ENCODE measurements at places on chromosomes 6 and 20.

DNA sequence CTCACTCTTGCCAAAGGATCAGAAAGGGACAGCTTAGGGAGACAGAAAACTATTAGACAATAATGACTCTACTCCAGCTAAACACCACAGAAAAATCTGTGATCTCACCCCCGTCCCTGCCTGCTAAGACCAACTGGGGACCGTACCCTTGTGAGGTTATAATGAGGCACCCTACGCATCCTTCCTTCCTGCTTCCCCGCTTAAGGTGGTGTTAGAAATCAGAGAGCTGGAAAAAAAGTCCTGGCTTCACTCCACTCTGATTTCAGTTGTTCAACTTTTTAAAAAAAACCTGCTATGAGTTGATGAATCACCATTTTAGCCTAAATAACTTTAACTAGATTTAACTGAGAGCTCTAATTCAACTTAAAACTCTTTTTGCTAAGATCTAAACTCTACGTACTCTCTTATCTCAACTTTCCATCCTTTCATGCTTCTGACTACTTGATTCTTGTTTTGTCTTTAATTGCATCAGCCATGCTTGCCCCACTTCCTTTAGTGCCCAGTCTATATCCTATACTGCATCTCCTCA is 35.8 kb upstream of the TMEM14A start:
- no peak for DNase-seq

- DNase-seq, result no peak
Observed at GRCh38 chr6:166310634-166311033, 2.4 kb upstream of the PRR18 start.

DNA sequence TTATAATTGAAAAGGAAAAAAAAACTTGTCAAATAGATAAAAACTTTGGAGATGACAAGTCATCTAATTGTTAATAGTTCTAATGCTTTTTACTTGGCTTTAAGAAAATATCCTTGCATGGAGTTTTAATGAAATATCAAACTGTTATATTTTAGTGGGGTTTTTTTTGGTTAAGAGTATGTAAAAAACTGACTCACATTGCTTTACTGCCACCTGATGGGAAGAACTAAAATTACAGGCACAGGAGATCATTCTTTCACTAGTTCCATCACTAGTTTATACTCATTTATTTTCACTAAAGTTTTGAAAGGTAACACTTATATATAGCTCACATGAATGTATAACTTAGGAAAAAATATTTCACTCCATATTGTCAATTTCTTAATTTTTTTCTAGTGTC is 309.1 kb downstream of the LMBRD1 start:
- no peak for DNase-seq

DNA sequence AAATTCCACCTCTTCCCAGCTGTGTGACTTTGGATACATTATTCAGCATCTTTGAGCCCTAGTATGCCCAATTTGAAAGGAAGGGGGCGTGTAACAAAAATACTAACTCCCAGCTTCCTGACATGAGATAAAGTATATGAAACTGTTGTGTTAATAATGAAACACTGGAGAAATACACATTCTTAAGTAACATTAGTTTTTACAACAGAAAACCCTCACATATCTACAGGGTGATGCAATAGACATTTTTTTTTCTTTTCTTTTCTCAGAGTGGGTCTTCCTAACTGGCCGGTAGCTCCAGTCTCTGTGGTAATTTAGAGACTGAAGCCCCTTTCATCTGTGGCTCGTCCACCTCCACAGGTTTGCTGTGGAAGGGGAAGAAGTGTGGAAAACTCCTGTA is 79.5 kb downstream of the CD83 start:
- no peak for DNase-seq

- DNase-seq, result no peak
Observed at GRCh38 chr6:168666699-168667427, 225.9 kb downstream of the SMOC2 start.

DNA sequence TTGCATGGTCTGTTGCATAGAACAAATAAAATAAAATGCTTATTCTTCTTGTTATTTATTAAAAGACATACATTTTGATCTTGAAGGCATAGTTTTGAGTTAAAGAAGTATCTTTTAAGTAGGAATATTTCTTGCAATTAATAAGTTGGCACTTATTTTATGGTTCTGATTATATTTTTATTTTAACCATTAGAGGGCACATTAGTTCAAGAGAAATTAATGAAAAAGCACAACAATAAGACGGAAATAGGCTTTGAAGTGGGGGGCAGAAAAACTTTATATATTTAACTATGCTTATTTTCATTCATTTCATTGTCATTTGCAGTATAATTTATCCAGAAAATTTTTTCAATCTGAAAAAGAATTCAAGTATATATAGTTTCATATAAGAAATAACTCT is 44.2 kb upstream of the MAP3K7 start:
- no peak for DNase-seq

- DNase-seq, result no peak
Observed at GRCh38 chr20:50574586-50574985, 64.4 kb downstream of the PTPN1 start.

DNA sequence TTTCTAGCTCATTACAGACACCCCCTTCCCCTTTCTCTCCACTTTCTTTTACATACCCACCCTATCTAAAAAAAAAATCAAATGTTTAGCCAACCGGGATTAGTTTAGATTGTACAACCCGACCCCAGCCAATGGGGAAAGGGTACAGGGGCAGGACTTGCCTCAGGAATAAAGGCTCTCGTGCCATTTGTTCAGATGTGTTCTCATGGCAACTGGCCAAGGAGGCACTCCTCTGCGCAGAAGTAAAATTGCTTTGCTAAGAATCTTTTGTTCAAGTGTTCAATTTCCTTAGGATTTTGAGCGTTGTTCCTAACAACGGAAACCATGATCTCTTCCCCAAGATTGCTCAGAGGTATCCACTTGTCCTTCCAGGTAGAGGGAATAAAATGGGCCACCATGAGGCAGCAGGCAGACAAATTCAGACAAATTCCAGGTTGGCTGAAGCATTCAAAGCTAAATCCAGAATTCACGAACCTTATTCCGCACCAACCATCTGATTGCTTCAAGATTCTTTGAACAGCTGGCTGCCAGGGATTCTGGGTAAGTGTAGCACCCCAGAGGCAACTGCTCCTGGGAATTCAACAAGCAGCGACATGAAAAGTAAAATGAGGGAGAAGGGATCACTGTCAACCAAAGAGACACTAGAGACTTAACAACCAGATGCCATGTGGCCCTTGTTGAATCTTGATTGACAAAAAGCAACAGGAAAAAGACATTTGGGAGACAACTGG is 431.8 kb downstream of the PREX1 start:
- no peak for DNase-seq

DNA sequence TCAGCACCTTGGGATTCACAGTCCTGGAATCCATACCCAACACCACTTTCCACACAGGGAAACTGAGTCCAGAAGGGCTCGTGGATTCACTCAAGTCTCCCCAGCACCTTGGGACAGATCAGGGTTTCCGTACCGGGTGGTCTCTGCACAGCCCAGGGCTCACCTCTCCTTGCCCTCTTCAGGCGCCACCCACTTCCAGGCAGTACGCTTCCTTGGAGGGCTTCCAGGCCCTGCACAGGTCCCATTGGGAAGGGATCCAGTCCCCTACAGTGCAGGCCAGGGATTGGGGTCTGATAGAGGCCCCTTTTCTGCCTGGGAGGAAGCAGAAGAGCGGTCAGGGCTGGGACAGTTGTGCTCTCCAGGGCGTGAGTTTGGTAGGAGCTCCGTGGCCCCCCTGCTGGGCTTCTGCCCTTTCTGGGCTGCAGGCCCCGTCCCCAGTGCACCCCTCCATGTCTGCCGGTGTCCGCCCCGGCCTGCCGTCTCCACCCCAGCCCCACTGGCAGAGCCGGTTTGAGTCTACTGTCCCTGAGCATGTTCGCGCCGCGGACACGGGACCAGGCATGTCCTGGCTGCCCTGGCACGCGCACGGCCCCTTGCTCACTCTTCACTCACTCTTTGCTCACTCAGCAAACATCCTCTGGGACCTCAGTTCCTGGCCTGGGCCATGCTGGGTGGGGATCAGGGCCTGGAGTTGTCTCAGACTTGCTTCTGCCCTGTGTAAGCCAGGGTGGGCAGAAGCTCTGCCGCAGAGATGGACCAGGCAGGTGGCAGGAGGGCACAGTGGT is 12.6 kb downstream of the SRC start:
- no peak for DNase-seq

DNA sequence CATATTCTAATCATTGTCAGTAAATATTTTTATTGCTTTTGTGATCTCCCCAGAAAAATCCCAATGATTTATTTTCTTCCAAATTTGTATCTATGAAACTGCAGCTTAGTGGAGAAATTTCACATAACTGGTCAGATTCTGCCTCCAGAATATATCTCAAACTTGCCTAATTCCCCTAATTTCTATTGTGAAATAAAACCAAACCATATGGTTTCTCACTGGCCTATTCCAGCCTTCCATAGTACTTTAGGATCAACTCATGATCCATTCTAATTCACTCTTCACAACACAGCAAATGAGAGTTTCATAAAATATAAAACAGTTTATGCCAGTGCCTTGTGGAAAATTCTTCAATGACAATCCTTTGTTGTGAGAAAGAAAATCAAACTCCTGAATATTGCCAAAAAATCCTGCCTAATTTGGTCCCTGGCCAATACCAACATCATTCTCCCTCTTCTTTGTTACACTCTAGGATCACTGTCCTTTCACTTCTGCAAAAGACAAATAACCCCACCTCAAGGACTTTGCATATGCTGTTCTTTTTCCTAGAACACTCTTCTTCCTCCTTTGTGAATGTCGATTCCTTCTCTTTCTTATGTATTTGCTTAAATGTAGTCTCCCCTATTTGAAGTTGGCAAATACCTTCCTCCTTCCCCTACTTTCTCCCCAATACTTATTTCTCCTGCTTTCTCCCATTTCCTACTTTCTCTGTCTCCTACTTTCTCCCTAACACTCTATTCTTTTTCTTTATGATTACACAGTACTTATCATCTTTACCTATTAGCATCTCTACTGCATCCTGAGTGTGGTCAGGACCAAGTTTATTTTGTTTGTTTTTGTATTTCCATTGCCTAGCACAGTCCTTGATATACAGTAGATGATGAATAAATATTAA is 587.5 kb downstream of the RFPL4B start:
- DNase-seq, result no peak

DNA sequence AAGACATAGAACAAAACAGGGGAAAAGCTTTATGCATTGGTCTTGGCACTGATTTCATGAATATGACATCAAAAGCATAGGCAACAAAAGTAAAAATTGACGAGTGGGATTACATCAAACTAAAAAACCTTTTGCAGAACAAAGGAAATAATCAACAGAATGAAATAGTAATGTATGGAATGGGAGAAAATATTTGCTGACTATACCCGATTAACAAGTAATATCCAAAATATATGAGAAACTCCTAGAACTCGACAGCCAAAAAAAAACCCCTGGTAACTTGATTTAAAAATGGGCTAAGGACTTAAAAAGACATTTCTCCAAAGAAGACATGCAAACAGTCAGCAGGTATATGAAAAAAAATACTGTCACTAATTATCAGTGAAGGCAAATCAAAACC is 231.7 kb upstream of the MAN1A1 start:
- DNase-seq, result no peak

DNA sequence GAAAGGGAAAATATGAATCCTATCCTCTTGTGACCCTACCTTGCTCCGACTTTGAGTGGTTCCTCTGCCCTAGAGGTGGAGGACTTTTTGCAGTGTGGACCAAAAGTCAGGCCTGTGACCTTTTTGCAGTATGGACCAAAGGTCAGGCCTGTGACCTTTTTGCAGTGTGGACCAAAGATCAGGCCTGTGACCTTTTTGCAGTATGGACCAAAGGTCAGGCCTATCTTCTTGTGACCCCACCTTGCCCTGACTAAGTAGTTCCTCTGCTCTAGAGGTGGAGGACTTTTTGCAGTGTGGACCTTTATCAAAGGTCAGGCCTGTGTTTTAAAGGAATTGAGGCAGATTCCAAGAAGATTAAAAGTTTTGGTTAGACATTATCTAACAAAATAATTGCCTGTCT is 10.9 kb upstream of the ERVFRD-1 start:
- DNase-seq, result no peak

DNA sequence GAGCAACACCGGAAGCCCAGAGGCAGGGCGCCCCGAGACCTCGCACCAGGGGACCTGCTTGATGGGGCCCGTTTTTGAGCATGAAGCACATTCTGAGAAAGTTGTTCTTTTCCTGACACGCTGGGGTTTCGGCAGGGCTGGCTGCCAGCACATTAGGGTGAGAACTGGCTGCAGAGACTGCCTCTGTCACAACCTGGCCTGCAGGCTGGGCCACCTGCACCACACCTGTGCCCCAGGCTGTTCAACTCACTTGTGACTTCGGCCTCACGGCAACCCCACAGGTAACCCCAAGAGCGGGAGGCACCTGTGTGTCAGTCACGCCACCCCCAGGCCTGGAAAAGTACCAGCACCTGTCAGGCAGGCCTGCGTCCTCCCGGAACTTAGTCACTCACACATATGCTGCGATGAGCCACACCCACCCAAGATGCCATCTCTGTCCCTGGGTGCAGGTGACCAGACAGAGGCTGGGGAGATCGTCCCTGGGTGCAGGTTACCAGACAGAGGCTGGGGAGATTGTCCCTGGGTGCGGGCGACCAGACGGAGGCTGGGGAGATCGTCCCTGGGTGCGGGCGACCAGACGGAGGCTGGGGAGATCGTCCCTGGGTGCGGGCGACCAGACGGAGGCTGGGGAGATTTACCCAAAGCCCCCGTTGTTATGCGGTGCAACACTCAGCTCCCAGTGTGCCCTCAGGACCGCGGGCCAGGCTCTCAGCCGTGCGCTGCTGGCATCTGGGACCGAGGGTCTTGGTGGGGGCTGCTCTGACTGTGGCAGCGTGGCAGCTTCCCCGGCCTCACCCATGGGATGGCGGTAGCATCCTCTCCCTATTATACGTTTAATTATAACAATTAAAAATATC is 82.5 kb upstream of the BHLHE23 start:
- DNase-seq, result no peak

DNA sequence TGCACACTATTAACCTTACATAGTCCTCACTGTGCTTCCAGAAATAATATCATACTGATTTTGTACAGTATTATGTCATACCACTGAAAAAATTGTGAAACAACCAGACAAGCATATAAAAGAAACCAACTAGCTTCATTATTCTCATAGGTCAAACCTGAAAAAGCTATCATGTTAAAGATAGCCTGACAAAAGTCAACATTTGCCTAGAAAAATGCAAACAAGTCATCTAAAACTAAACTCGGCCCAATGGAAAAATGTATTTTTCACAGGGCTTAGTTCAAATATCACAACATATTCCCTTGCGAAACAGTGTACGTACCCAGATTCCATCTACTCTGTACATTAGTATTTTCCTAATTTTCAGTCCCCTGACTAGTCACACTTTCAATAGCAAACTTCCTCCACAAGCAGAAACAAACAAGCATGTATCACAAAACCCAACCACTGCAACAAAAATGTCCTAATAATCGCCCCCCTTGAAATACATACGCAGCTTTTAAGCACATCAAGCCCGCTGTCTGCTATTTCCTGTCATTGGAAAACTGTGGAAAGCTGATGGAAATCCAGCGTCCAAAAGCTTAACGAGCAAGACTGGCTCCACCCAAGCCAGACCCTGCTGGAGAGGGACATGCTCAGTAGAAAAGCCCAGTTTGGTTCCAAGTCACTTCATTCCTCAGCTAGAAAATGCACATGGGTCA is 93.1 kb downstream of the EPB41L2 start:
- no peak for DNase-seq

GRCh38 chr6:2688401-2689064 is 62.2 kb downstream of the MYLK4 start:
- DNase-seq, result no peak

- DNase-seq, result no peak
Observed at GRCh38 chr6:90406142-90406794, 109.6 kb upstream of the BACH2 start.
